RWPE1 (cell line): ENCODE measurements at places on chromosomes 3 and 15.

GRCh38 chr15:29071882-29072273 is 186.1 kb downstream of the APBA2 start:
- DNase-seq: no peak

DNA sequence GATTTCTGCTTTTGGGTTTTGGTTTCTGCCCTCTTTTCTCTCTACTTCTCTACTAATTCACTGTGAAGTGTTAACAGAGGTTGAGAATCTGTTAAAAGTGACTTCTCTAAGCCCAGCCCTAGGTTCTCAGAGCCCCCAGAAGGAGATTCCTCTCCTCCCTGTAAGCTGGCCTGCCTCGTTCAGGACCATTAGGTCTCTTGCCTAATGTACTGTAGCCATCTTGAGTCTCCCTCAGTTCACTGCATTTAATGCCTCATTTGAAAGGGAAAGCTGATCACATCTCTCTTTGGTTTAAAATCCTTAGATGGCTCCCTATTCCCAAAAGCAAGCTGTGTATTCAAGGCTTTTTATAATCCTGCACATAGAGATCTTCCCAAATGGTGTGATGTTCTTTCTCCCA is 16.3 kb downstream of the RTP1 start:
- DNase-seq: no peak

DNA sequence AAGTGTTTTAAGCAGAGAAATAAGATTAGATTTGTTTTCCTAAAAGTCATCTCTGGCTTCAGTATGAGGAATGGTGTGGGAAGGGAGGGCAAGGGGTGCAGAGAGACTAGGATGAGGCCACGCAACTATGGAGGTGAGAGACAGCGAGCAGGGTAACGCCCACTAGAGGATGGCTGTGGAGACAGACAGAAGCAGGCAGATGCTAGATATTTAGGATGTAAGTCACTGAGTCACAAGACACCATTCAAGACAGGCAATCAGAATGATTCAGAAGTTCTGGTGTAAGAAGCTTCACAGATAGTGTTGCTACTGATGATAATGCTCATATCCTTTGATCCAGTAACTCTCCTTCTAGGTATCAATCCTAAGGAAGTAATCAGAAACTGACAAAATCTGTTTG is 19.1 kb downstream of the HSPBAP1 start:
- DNase-seq: no peak

DNA sequence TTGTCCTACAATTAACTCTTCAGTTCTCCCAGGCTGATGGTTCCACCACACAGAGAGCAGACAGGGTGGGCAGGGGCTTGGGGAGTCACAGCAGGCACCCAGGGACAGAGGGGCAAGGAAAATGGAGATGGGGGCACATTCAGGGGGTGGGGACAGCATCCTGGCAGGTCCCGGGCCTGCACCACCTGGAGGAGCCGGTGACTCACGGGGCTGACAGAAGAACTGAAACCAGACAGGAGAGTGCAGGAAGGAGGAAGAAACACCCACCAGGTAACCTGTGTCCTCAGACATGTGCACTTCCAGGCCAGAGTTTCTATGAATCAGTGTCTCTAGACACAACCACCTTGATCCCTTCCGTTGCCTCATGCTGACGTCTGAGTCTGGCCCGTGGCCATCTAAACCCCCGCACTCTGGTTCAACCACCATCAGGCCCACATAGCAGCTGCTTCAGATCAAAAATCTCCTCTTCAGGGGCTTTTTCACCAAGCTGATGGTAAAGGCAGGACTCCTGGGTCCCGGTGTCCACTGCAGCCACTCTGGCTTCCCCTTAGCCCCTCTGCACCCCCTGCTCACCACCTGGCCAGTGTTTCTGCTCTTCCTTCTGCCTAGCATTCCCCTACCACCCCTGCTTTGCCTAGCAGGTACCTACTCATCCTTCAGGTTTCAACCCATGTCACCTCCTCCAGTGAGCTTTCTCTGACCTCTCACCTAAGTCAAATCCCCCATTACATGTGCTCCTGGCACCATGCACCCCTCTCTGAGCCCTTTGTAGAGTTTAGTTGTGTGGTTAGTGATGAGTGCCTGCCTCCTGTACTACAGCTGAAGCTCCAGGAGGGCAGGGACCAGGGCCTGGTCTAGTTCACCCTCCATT is 16.5 kb upstream of the CYP11A1 start:
- peak; percentile 96 for DNase-seq

- DNase-seq: no peak
Measured at GRCh38 chr15:99914723-99915122, 181.5 kb upstream of the LYSMD4 start.

- DNase-seq: no peak
Measured at GRCh38 chr3:190307164-190307545, 15.1 kb downstream of the CLDN1 start.

GRCh38 chr3:38610934-38611333 is 38.6 kb downstream of the SCN5A start:
- no peak for DNase-seq

DNA sequence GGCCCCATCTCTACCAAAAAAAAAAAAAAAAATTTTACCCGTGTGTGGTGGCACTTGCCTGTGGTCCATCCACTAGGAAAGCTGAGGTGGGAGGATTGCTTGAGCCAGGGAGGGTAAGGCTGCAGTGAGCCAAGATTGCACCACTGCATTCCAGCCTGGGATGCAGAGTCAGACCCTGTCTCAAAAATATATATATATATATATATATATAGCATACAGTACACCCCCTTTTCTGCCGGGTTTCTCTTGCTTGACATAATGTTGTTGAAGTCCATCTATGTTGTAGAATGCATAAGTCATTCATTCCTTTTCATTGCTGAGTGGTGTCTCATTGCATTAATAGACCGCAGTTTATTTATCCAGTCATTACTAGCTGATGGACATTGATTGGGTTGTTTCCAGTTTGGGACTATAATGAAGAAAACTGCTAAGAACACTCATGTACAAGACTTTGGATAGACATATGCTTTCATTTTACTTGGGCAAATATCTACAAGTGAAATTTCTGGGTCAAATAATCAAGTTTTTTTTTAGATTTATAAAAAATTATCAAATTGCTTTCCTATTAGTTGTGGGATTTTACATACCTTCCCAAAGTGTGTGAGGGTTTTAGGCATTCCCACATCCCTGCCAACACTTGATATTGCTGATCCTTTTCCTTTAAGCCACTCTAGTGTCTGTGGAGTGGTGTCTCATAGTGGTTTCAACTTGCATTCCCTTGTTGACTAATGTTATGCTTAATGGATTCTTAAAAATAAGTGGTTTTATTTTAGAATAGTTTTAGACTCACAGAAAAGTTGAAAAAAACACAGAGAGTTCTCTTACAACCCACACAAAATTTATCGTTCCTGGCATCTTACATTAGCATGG is 2.1 kb upstream of the PRR20G start:
- DNase-seq: no peak

- DNase-seq: no peak
Measured at GRCh38 chr3:108089579-108089978, 1.3 kb downstream of the CD47 start.

DNA sequence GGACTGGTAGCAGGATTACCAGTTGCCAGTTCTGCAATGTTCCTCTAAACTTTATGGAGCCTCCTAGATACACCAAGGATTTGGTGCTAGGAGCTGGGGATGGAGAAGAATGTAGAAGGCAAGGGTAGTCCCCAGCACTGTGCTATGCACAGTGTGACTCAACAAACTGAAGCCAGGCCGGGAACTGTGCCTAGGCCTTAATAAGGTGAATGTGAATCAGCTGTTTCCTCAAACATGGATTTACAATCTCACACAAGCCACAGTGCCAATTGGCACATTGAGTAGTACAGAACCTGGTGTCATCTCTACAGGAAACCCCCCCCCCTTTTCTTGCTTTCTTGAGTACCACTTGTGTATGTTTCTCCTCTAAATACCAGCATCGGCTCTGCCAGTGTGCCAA is 32.5 kb downstream of the MRPS25 start:
- DNase-seq: no peak

GRCh38 chr15:80788536-80788935 is 9.4 kb downstream of the CEMIP start:
- no peak for DNase-seq

DNA sequence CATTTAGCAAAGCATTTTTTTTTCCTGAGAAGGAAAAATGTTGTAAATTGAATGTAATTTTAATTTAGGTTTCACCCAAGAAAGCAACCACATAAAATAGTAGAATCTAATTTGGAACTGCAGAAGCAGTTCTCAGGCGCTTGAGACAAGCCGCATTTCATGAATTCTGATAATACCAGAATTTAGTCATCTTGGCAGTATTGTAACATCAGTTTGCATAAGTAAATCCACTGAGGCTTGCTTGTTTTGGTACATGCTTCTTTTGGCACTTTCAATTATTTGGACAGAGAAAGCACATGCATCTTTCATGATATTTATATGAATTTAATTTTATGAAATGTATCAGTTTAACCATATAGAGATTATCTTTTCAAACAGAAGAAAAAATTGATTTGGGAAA is 389.7 kb upstream of the ROBO1 start:
- DNase-seq: no peak

DNA sequence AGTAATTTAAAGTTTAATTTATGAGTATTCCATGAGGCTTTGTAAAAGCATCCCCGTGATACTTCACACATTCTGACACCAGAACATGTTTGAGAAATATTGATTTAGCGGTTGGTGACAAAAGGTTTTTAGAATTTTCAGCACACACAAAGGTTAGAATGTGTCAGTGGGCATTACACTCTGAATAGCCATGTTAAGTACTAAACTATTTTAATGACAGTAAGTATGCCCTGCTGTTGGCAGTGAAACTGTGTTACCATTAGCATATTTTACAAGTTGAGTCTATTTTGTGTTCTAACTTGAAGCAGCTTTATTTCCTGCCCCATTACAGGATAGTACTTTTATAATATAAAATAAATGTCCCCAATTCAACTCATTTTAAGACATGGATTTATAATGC is 66.5 kb downstream of the ADAMTSL3 start:
- DNase-seq: no peak

GRCh38 chr3:147797095-147797494 is 387.9 kb downstream of the ZIC1 start:
- DNase-seq: no peak

- no peak for DNase-seq
Measured at GRCh38 chr3:18623220-18623619, 198.1 kb upstream of the SATB1 start.

DNA sequence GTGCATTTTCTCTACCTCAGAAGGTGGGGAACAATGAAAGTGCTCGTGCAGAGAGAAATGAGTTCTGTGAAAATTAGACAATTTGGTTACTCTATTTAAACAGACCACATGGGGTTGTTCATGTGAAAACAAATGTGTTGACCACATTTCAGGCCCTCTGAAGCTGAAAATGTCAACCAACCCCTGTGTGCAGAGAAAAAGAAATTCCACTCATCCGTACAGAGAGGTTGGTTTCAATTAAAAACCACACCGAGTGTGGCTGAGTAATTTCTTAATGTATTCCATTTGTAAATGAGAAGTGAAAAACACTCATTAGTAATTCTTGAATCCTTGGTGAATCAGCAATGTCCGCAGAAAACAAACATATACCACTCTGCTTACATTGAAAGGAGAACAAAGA is 46.9 kb upstream of the SLC7A14 start:
- no peak for DNase-seq

GRCh38 chr3:51268132-51268531 is 117.0 kb upstream of the MANF start:
- DNase-seq: no peak

GRCh38 chr3:32334675-32335074 is 57.0 kb upstream of the CMTM7 start:
- DNase-seq: no peak

DNA sequence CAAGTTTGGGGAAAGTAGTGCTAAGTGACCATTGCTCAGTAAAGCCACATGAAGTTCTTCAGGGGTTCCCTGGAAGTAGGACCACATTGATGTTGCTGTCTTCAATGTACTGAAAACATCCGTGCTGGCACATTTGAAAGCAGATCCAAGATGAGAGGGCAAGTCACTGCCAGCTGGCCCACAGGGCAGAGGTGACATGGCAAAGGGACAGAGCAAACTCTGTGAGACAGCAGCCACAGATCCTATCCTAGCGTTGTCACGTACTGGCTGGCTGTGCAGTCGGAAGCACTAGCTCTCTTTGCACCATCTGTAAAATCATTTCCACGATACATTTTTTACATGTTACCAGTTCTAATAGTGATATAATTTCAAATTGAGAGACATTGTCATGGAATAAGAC is 13.8 kb downstream of the MUC13 start:
- no peak for DNase-seq

GRCh38 chr3:46700772-46701171 is 420 bp upstream of the TMIE start:
- no peak for DNase-seq

- no peak for DNase-seq
Measured at GRCh38 chr3:143707848-143708247, 140.4 kb downstream of the SLC9A9 start.

GRCh38 chr3:14796403-14797077 is 22.2 kb upstream of the FGD5 start:
- no peak for DNase-seq

DNA sequence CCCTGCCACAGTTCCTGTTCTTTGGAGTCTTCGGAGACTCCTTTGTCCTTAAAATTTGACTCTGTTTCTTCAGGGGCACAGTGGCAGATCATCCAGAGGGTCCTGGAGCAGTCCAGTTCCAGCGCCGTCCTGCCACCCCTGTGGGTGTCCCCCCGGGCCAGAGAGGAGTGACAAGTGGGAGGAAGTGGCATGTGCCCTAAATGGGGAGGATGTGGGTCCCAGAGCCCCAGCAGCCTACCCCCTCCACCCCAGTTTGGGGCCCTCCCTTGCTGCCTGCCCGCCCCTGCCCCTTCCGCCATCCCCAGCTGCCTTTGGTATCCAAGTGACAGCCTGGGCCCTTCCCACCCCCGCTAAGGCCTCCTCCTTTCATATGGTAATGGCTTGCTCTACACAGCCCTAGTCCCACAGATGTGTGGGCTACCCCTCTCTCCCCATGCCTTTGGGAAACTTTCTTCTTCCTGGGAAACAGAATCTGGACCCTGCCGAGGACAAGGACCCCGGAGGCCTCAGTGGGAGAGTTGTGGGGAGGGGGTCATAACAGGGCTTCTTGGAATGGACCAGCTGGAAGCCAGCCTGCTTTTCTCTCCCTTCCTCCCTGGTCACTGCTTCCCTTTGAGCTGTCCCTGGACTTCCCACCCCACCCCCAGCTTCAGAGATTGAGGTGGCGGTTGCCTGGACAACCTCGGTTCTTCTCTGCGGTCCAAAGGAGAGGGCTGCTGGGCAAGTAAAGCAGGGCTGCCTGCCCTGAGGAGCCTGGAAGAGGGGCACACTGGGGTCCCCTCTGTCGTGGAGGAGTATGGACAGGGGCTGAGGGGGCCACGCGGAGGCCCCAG is 43.2 kb downstream of the KLHL25 start:
- DNase-seq: no peak

- DNase-seq: peak; percentile 49
Measured at GRCh38 chr15:45276831-45277230, 24.8 kb downstream of the SLC28A2 start.

GRCh38 chr3:123518892-123519485 is 65.9 kb downstream of the HACD2 start:
- DNase-seq: no peak

GRCh38 chr3:101819649-101820206 is 29.6 kb upstream of the NFKBIZ start:
- no peak for DNase-seq
